ENCODE measurements at places on chromosomes 11 and 22.

DNA sequence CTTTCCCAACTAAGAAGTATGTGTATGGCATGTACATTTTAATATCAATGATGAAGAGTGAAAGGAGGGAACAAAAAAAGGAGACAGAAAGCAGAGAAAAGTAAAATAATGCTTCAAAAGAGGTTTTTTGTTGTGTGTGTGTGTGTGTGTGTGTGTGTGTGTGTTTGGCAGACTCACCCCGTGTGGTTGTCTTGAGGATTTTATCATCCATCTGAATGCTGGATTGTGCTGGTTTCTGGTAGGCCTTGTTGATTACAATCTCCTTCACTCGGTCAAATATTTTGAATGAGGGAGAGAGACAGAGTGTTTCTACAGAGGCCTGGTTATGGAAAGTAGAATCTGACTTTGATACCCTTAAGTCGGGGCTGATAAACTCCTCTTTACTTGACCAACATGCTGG lies 128.5 kb downstream of the ENTHD1 start:
- no peak overlapping the region for H3K27ac ChIP-seq
- no peak overlapping the region for H3K4me3 ChIP-seq
- H3K4me1 ChIP-seq, result no peaks in the 10 kb centered on the region
- no peaks in the 10 kb centered on the region for H3K27me3 ChIP-seq

GRCh38 chr11:72584939-72585597 lies 89.2 kb downstream of the PDE2A start:
- H3K36me3 ChIP-seq, result no peaks in the 10 kb centered on the region
- H3K27me3 ChIP-seq, result peaks cover 11% of the 10 kb centered on the region
- H3K4me3 ChIP-seq, result peak overlapping the region; percentile 47
- H3K4me1 ChIP-seq, result peaks cover 30% of the 10 kb centered on the region

- no peak overlapping the region for H3K4me3 ChIP-seq
- no peak for DNase-seq
- no peaks in the 10 kb centered on the region for H3K27me3 ChIP-seq
- no peaks in the 10 kb centered on the region for H3K4me1 ChIP-seq
- no peaks in the 10 kb centered on the region for H3K36me3 ChIP-seq
Observed at GRCh38 chr11:120024046-120024445, 113.9 kb downstream of the TRIM29 start.

GRCh38 chr22:46044621-46045458 lies 67.9 kb upstream of the WNT7B start:
- H3K4me3 ChIP-seq, result peak overlapping the region; percentile 29
- H3K27me3 ChIP-seq, result no peaks in the 10 kb centered on the region
- no peaks in the 10 kb centered on the region for H3K36me3 ChIP-seq
- H3K27ac ChIP-seq, result peak overlapping the region; percentile 54
- H3K4me1 ChIP-seq, result peaks cover 45% of the 10 kb centered on the region

- H3K4me1 ChIP-seq, result peaks cover 7% of the 10 kb centered on the region
- no peak overlapping the region for H3K27ac ChIP-seq
- no peak overlapping the region for H3K4me3 ChIP-seq
Observed at GRCh38 chr11:63966444-63966843, 8.0 kb upstream of the COX8A start.

GRCh38 chr11:61278001-61278470 lies 17.1 kb downstream of the VWCE start:
- H3K27ac ChIP-seq, result no peak overlapping the region
- DNase-seq, result no peak
- H3K4me3 ChIP-seq, result no peak overlapping the region
- H3K36me3 ChIP-seq, result no peaks in the 10 kb centered on the region
- no peaks in the 10 kb centered on the region for H3K27me3 ChIP-seq

DNA sequence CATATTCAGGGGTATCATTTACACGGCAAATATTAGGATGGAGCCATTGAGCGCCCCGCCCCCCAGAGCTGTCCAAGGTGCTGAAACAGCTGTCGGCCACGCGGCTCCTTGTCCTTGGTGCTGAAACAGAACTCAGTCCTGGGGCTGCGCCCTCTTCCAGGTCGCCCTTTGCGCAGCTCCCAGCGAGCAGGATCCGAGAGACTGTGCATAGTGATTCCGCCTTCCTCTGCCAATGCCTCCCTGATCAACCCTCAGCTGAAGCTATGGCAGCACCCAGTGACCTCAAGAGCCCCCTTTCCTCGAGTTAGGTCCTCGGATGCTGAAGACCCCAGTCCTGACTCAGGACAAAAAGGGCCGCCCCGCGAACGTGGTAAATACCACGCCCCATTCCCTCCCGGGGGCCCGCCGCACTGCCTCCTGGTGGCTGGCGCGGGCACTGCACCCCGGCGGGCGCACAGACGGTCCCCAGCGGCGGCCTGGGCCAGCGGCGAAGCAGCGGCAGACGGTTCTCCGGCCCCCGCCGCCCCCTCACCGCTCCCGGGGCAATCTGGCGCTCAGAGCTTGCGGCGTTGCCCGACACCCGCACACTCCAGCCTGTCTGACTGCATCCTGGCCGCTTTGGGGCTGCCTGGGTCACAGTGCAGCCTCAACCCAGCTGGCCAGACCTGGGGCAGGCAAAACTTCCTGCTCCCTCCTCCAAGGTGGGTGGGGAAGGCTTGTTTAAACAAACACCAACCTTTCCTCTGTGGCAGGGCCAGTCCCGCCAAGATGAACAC lies 13.4 kb downstream of the SYT7 start:
- H3K4me1 ChIP-seq, result no peaks in the 10 kb centered on the region
- no peak overlapping the region for H3K27ac ChIP-seq
- H3K36me3 ChIP-seq, result no peaks in the 10 kb centered on the region
- peak; percentile 69 for DNase-seq

All from CD4-positive, alpha-beta memory T cell (primary cell).